ENCODE measurements at places on chromosomes 4 and X.

- no peak for DNase-seq
These were observed 122.5 kb downstream of the ARHGAP6 start for GRCh38 chrX:11543249-11543648.

DNA sequence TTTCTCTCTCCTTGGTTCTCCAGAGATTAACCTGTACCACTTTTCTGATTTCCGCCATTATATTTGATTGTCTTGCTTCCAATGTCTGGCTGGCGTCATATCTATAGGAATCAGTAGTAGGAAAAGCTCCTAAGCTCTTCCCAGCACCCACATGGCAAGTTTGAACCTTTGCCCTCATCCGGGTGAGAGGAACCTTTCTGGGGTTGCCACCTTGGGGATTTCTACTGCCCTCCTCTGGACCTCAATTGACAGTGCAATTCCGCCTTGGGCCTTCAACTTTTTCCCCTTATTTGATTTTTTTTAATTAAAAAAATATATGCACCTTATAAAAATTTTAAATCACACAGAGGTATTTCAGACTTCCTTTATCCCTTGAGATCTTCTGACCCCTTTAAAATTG, 2.0 kb upstream of the CXorf66 start:
- no peak for DNase-seq

DNA sequence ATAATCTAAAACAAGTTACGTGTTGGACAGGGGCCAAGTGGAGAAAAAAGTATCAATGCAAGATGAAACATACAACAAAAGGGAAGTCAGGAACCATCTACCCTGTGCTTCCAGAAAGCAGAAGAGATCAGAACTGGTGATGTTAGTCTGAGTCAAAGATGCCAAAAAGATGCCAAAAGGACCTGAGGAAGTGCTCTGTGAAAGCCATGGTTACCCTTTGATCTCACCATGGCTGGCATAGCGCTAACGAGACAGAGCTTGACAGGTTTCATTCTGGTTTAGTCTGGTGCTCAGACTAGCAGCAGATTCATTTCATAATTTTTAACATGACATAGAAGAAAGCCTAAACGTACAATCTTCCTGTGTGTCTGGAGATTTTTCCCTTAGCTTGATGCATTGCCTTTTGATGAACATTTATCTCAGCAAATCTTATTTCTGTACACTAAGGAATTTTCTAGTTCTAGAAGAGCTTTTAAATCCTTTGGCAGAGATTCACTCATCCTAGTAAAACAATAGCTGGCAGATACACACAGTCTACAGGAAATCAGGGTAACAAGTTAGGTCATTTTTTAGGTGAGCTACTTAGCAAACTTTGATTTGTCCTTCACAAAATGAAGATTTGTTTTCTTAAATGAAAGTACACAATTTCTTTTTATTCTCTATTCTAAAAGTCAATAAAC, 87.7 kb downstream of the COL25A1 start:
- DNase-seq: no peak

DNA sequence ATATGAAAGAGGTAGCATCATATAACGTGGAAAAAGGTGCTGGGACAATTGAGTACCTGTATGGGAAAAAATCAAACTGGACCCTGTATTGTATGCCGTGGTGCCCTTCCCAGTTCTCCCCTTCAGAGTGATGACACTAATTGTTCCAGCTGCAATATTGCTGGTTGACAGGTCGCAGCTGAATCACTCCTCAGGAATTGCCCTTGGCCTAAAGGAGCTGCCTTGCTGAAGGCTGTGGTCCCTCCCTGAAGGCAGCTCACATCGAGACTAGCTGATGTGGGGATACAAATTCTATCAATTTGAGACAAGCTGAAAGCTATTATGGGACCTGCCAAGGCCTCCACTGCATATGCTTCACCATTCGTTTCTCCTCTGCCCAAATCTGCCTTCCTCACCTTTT, 39.3 kb upstream of the CXCL8 start:
- DNase-seq: no peak

DNA sequence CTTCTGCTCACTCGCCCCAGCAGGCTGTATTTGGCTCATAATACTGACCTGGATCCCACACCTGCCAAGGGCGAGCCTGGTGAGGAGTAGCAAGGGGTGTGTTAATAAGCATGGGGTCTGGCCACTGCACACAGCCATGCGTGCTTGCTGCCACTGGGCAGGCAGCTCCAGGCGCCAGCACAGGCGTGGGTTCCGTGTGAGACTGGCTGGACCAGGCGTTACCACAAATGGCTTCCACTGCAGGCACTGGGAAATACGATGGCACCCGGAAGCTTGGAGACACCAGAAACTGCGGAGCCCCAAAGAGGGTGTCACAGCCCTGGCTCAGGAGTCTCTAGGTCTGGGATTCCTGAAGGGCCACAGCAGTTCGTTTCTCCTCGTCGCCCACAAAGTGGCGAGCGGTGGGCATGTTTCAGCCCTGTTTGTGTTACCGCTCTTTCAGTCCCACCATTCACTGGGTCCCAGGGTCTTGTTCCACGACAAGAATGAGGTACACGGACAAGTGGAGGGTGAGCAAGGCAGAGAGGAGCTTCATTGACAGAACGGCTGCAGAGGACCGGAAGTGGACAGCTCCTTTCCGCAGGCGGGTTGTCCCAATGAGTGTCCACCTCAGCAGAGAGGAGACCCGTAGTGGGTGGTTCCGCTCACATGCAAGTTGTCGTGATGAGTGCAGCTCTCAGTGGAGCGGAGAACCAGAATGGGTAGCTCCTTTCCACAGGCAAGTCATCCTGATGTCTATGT, 428.9 kb downstream of the EPHA5 start:
- DNase-seq: no peak

- DNase-seq: no peak
These were observed 71.7 kb downstream of the IRS4 start for GRCh38 chrX:108664701-108665100.

- DNase-seq: no peak
These were observed 23.7 kb upstream of the CPLX1 start for GRCh38 chr4:849478-850175.

DNA sequence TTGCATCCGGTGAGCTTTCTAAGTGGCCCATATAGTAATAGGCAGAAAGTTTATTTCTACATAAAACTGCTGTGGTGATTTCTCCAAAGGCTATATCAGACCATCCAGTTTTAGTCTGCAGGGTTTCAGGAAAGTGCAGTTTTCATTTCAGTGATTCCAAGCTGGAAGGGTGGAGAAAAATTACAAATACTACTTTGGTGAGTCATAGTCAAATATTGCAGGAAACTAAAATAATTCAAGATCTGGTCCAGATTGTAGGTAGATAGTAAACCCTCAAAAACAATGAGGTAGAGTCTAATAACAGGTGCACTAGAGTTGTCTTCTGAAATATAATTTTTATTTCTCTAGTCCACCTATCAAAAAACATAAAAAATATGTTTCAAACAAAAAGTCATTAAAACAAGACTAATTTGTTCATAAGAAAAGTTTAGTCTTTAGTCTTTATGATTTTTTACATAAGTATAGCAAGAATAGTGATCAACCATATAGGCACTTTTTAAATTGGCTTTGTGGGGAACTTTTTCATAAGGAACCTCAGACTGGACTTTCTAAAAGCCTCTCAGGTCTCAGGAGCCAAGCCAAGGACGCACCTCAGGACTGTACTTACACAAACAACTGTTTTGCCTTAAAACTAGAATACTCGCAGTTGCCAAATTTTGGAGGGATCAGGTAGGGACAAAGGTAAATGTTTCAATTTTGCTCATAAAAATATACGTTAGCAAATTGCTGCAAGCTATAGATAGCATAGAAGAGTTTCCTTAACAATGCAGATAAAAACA, 101.8 kb upstream of the TLR3 start:
- no peak for DNase-seq

DNA sequence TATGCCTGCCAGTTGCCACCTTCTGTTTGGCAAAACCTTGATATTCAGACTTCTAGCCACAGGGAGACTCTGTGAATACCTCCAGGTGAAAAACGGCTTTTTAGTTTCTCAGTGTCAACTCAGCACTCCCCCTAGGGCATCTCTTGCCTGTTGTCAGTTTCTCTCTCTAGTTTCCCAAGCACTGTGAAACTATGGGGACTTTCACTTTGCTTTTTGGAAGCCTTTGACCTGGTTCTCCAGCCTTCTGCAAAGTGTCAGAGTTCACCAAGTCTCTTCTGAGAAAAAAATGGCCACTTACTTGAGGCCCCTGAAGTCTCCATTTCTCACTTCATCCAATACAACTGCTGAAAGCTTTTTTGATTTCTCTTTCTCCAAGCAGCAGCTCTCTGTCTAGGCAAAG, 521.5 kb downstream of the INPP4B start:
- DNase-seq: no peak

GRCh38 chrX:149910178-149910695, 19.1 kb upstream of the HSFX4 start:
- no peak for DNase-seq

All from right hindlimb (tissue), 1 donor.